Left ventricle myocardium inferior (tissue), 1 donor: ENCODE measurements at places on chromosomes 3 and 15. TPM values are rescaled to one million over a fixed set of nuclear protein-coding genes. Genes with fewer than 3 reads are reported as not detected.
A peak's percentile ranks its signal among the peaks of the same experiment; 100 is the strongest.

MESD gene
- 13.5 TPM for total RNA-seq

HTR3E gene
- not detected for total RNA-seq

SEMA6D gene
- total RNA-seq, result 12.4 TPM

STAC gene
- total RNA-seq, result 0.30 TPM

THAP10 gene
- 5.6 TPM for total RNA-seq

MOBP gene
- not detected for total RNA-seq

SERINC4 gene
- total RNA-seq, result 0.44 TPM

CHRM5 gene
- not detected for total RNA-seq

CKMT1A gene
- not detected for total RNA-seq

CLRN1 gene
- not detected for total RNA-seq

ARPIN gene
- total RNA-seq, result 11.4 TPM

SHF gene
- 4.4 TPM for total RNA-seq

CXCR6 gene
- total RNA-seq, result 0.33 TPM

OCA2 gene
- total RNA-seq, result not detected

- peak; percentile 33 for DNase-seq
Observed at GRCh38 chr15:34436956-34437442, 609 bp downstream of the GOLGA8A start.

- DNase-seq, result no peak
Observed at GRCh38 chr3:52487050-52487787, 7.9 kb upstream of the STAB1 start.

DNA sequence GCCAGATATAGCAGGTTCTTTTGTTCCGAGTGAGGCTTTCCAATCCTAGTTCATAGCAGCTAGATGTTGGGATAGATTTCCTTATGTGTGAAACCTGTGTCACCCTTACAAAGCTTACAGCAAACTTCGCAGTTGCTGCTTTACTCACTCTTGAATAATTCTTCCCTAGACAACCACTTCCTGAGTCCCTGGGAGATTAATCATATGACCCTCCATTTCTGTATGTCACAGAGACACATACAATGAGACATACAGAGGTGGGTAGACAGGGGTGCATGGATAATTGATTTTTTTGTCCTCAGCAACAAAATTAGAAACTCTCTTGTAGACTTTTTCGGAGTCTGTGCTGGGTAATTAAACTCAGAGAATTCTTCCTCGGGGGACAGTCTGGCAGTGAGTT, 163.2 kb downstream of the NSUN3 start:
- no peak for DNase-seq

- DNase-seq, result no peak
Observed at GRCh38 chr15:59436774-59437141, 1.2 kb upstream of the FAM81A start.

GRCh38 chr15:32952901-32953532, 235.2 kb downstream of the GREM1 start:
- DNase-seq, result no peak

DNA sequence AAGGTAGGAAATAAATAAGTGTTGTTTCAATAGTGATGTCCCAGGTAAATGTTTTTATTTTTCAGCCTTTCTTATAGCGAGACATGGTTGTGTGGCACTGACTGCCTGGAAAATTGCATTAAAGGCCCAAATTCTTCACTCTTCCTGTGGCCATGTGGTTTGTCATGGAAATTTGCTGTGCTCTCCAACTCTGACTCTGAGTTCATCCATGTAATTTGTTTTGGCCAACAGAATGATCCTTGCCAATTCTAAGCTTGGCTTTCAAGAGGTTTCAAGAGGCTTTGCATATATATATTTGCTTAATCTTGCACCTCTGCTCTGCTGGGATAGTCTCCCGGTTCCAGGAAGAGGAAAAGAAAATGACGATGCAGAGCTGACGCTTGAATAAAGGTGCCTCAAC, 107.5 kb upstream of the ARHGEF26 start:
- DNase-seq, result no peak

DNA sequence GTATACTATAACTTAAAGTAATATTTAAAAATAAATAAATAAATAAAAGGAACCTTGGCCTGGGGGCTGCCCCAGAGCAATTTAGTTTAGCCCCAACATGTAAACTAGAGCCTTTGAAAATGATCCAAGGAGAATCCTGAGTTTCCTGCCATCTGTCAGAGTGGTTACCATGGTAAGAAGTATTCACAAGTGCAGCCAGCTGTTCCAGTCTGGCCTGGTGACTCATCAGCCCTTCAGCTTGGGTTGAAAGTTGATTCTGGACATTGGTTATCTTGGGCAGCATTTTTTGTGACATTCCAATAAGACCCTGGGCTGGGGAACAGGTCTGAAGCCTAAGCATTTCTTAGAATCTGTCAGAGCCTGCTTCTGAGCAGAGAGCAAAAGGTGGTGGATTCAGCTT, 72.7 kb upstream of the LRTM1 start:
- DNase-seq, result no peak

GRCh38 chr3:129317014-129317771, 38.5 kb downstream of the HMCES start:
- no peak for DNase-seq

DNA sequence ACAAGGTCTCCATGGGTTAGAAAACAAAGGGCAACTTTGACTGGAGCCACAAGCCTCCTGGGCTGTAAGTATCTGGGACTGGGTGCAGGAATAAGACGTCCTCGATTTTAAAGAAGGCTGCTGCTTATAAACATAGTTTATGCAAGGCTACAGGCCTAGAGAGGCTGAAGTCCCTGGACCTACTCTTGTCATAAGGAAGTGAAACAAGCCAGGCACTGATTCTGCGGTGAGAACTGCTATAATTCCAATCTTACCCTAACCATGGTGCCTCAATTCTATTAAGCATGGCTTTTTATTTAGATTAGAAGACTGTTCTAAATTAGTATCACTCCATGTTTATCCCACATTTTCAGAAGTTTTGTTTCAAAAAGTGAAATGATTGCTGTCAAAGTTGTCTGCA, 777.6 kb downstream of the PLOD2 start:
- no peak for DNase-seq

DNA sequence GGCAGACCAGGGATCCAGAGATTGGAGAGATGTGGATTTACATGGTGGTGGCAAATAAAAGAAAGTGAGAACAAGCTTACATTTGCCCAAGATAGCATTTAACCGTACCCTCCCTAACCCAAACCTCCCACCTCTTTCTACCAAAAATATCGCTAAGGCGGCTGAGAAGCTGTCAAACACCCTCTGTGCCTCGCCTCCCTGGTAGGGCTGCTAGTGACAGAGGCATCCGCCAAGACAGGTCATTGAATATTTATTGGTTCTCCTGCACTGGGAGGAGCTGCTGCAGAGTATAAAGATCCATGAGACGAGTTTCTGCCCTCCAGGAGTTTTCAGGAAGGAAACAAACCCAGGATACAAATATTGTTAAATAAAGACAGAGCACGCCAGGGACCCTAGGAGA, 107.3 kb upstream of the TMC3 start:
- DNase-seq, result no peak

GRCh38 chr15:68231102-68231818, 1.7 kb upstream of the CLN6 start:
- DNase-seq, result no peak

DNA sequence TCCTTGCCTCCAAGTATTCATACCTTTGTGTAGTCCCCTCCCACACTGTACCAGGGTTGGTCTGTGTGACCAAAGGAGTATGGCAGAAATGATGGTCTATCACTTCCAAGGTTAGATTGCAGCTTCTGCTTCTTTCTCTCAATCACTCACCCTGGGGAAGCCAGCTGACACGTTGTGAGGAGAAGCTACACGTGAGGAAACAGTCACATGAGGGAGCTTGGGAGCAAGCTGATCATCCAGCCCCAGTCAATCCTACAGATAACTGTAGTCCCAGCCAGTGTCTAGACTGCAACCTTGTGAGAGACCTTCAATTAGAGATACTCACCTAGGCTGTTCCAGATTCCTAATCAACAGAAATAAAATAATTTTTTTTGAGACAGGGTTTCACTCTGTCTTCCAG, 6.2 kb upstream of the ZNF774 start:
- no peak for DNase-seq

DNA sequence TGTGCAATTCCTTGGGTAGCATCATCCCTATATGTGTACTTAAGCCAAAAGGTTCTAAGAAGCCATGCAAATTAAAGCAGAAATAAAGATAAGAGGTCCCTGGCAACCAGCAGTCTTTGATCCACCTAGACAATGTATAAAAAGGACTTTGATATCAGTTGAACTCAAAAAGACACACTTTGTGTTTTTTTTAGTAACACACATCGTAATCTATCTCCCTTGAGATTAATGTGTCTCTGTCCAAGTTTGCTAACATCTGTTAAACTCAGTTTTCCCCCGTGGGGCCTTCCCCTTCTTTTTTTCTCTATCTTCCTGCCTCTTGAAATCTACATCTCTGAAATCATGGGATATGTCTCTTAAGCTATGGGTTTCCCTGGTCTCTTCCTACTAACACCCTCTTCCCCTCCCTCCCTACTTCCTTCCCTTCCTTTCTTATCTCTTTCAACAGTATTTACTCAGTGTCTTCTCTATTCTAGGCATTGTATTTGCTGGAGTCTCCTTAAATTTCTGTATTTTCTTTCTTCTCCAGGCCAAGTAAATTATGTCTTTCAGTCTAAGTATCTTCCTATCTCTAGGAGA, 27.7 kb downstream of the ALDH1A2 start:
- no peak for DNase-seq

GRCh38 chr3:45571969-45572368, 22.6 kb upstream of the LIMD1 start:
- no peak for DNase-seq

GRCh38 chr3:186823386-186823785, 17.1 kb upstream of the RFC4 start:
- DNase-seq, result no peak

GRCh38 chr3:43953814-43954692, 263.3 kb downstream of the ABHD5 start:
- no peak for DNase-seq

DNA sequence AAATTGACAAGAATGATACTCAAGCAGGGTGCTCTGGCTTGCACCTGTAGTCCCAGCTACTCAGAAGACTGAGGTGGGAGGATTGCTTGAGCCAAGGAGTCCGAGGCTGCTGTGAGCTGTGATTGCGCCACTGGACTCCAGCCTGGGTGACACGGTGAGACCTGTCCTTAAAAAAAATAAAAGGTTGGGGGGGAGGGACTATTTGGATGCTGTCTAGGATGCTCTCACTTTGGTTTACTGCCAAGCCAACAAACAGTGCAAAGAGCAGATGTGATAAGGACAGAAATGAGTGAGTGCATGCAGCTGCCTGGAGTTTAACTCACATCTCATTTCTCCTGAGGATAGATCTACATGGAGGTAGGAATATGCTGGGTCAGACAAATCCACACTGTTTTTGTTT, 130.0 kb downstream of the FRMD4B start:
- no peak for DNase-seq

DNA sequence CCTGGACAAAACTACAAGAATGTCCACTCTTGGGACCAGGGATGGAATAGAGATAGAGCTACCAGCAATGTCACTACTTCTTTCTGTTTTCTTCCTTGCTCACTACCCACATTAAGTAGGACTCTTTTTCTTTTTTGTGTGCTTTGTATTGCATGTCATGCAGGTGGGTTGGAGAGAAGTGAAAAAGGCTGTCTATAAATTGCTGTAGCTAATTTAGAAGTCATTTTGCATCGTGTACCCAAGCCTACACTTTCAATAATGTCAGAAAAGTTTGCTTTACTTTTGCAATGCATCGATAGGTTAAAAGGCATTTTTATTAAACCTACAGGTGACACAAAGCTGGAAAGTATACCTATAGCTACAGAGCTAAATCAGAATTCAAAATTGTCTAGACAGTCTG, 58.9 kb downstream of the GTF2E1 start:
- no peak for DNase-seq

GRCh38 chr3:32531010-32531647, 28.5 kb upstream of the CMTM6 start:
- no peak for DNase-seq

DNA sequence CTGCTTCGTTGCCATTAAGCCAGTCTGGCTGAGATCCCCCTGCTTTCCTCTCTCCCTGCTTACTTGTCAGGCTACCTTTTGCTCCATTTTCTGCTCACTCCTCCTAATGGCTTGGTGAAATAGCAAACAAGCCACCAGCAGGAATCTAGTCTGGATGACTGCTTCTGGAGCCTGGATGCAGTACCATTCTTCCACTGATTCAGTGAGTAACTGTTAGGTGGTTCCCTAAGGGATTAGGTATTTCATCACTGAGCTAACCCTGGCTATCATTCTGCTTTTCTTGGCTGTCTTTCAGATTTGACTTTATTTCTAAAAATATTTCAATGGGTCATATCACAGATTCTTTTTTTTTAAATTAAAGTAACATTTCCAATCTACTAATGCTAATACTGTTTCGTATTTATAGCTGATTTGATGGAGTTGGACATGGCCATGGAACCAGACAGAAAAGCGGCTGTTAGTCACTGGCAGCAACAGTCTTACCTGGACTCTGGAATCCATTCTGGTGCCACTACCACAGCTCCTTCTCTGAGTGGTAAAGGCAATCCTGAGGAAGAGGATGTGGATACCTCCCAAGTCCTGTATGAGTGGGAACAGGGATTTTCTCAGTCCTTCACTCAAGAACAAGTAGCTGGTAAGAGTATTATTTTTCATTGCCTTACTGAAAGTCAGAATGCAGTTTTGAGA, 25.0 kb downstream of the CTNNB1 start:
- DNase-seq, result no peak

DNA sequence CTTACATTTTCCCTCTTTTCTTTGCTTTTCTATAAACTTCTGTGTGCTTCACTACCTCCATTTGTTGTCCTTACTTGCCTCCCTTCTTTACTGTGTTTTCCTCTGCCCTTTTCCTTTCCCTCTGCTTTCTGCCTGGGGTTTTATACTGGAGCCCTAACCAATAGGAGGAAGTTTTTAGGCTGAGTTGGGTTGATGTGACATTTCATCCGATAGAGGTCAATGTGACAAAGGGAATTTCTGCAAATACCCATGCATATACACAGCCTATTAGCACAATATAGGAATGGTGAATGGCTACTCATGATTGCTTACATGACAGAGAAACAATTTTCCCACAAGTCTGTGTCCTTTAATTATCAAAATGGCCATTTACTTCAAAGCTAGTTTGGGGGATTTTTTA, 153.0 kb upstream of the ARPP21 start:
- DNase-seq, result no peak

- DNase-seq, result no peak
Observed at GRCh38 chr3:127736801-127737539, 64.2 kb downstream of the ABTB1 start.

GRCh38 chr15:93250950-93251349, 161.9 kb upstream of the RGMA start:
- peak; percentile 28 for DNase-seq

DNA sequence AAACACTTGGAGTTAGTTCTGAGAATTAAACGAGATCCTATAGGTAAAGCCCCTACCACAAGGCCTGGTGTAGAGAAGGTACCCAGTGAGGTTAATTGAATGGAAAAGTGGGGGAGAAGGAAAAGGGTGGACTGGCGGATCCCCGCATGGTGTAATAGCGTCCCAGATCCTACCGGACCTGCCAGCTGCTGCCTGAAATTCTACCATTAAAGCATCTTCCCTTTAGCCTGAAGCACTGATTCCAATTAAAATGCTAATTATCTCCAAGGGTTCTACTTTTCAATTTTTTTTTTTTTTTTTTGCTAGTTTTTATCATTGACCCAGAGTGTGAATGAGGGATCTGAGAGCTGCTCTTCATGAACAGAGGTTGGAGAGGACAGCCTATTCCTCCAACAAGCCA, 237.9 kb downstream of the TLE3 start:
- no peak for DNase-seq

GRCh38 chr3:23496165-23496564, 293.0 kb downstream of the UBE2E2 start:
- DNase-seq, result no peak
